ENCODE measurements at places on chromosomes 13 and 19. TPM values are rescaled to one million over a fixed set of nuclear protein-coding genes. Genes with fewer than 3 reads are reported as not detected.

The UTP14C gene
- total RNA-seq = 20.7 TPM

The MIA gene
- not detected for total RNA-seq

The TEX26 gene
- total RNA-seq = not detected

The GAPDHS gene
- not detected for total RNA-seq

The MIER2 gene
- 44.5 TPM for total RNA-seq

- no peak overlapping the region for H3K4me3 ChIP-seq
- no peaks in the 10 kb centered on the region for H3K27me3 ChIP-seq
- no peaks in the 10 kb centered on the region for H3K36me3 ChIP-seq
- no peak overlapping the region for H3K27ac ChIP-seq
- no peak for DNase-seq
These were observed 471.0 kb downstream of the TBC1D4 start for GRCh38 chr13:75010941-75011340.

DNA sequence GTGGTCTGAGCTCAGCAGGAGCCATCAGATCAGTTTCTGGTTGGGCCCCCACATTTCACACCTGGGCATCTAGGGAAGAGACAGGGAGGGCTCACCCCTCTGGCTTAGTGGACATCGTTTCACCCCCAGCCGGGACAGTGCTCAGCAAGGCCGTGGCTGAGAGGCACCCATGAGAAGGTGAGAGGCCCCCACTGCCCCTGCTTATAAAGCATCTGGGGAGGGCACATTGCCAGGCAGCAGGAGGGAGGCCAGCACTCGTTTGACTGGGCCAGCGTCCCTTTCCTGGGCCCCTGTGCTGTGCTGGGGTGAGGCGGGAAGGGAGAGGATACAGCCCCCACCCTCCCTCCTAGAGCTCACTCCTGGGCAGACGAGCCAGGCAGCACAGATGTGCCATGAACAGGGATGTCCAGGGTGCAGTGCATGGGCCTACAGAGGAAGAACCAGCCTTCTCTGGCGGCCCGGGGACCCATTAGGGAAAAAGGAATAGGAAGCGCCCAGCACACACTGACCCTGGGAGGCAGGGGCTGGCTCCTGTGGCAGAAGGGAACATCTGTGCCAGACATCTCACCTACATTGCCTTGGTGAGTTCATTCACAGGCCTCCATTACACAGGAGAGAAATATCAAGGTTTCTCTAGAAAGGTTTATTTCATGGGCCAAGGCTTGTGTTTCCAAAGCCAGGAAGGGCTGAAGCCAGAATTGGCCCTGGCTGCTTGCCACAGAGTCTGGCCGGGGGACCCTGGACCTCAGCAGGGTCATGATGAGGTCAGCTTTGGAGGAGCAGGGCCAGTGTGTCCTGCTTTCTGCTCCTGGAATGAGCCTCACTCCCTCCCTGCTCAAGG lies 7.7 kb downstream of the AP1M1 start:
- no peak overlapping the region for H3K27ac ChIP-seq
- no peak for DNase-seq
- no peaks in the 10 kb centered on the region for H3K27me3 ChIP-seq
- no peaks in the 10 kb centered on the region for H3K4me1 ChIP-seq
- no peak overlapping the region for H3K4me3 ChIP-seq

DNA sequence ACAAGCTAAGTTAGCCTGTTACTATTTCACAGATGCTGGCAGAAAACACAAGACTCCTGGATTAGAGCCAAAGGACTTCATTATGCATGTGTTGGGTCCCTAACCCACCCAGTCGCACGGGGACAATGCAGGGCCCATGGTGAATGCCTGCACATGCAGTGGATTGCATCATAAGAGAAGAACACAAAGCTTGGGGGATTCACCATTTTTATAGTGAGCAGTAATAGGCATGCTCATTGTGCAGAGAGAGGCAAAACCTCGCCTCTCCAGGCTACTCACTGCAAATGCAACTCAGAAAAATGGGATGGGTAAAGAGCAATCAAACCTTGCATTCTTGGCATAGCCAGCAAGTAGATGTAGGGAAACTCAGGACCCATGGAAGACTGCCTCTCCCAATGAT lies 115.8 kb downstream of the DIAPH3 start:
- no peak overlapping the region for H3K4me3 ChIP-seq
- no peak overlapping the region for H3K27ac ChIP-seq
- H3K4me1 ChIP-seq = no peaks in the 10 kb centered on the region
- no peaks in the 10 kb centered on the region for H3K27me3 ChIP-seq
- no peak for DNase-seq

DNA sequence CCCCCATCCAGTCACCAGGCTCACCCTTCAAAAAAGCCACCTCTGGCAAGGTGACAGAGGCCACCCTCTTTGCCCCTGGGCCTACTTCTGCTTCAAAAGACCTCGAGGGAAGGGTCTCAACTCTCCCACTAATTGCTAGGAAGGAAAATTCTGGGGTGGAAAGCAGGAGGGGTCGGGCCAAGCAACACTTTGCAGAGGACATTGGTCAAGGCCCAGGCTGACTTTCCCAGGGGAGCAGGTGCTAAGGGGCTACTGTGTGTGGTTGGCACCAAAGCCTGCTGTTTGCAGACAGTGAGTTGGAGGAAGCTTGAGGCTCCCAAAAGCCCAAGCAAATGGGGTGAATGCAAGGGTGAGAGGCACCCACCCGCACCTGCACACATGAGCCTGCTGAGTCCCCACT lies 28.6 kb upstream of the VSTM2B start:
- no peaks in the 10 kb centered on the region for H3K27me3 ChIP-seq
- H3K36me3 ChIP-seq = no peaks in the 10 kb centered on the region
- peak; percentile 22 for DNase-seq
- no peak overlapping the region for H3K27ac ChIP-seq
- no peak overlapping the region for H3K4me3 ChIP-seq

- no peak for DNase-seq
- no peaks in the 10 kb centered on the region for H3K27me3 ChIP-seq
- no peaks in the 10 kb centered on the region for H3K4me1 ChIP-seq
These were observed 7.8 kb upstream of the IGSF23 start for GRCh38 chr19:44605547-44605946.

- DNase-seq = peak; percentile 33
- no peaks in the 10 kb centered on the region for H3K27me3 ChIP-seq
- no peak overlapping the region for H3K4me3 ChIP-seq
These were observed 2.2 kb downstream of the FFAR1 start for GRCh38 chr19:35349614-35350521.

DNA sequence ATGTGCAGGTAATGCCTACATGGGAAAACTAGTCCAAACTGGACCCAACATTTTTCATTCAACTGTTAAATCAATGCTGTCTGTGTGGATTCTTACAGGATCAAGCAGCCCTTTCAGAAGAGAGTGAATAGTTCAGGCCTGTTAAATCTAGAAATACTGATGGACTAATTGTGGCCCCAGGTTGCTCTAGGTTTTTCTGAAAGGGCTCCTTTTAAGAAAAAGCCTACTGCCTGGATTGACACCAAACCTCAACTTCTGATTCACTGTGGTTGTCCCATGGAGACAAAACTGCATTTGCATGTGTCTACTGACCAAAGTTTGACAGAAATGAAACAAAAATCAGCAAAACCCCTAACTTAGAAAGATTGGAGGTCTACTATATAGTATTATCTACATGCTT lies 437.0 kb downstream of the KLF12 start:
- H3K27me3 ChIP-seq = no peaks in the 10 kb centered on the region
- no peak for DNase-seq
- H3K4me3 ChIP-seq = no peak overlapping the region
- no peaks in the 10 kb centered on the region for H3K36me3 ChIP-seq
- H3K27ac ChIP-seq = no peak overlapping the region

GRCh38 chr19:11047866-11048265 lies 41.4 kb upstream of the LDLR start:
- no peak for DNase-seq
- H3K4me3 ChIP-seq = no peak overlapping the region
- H3K27ac ChIP-seq = no peak overlapping the region
- no peaks in the 10 kb centered on the region for H3K4me1 ChIP-seq

GRCh38 chr19:824885-825284 lies 2.8 kb upstream of the AZU1 start:
- no peak overlapping the region for H3K27ac ChIP-seq
- no peaks in the 10 kb centered on the region for H3K27me3 ChIP-seq
- no peak overlapping the region for H3K4me3 ChIP-seq
- no peaks in the 10 kb centered on the region for H3K4me1 ChIP-seq
- no peaks in the 10 kb centered on the region for H3K36me3 ChIP-seq
- DNase-seq = peak; percentile 38

- no peak overlapping the region for H3K4me3 ChIP-seq
- H3K27me3 ChIP-seq = no peaks in the 10 kb centered on the region
- H3K36me3 ChIP-seq = peaks cover 6% of the 10 kb centered on the region
- DNase-seq = no peak
- no peaks in the 10 kb centered on the region for H3K4me1 ChIP-seq
These were observed 16.7 kb downstream of the GRIK5 start for GRCh38 chr19:42053037-42053935.

- no peaks in the 10 kb centered on the region for H3K27me3 ChIP-seq
- no peak overlapping the region for H3K27ac ChIP-seq
- H3K4me1 ChIP-seq = peaks cover 9% of the 10 kb centered on the region
- no peaks in the 10 kb centered on the region for H3K36me3 ChIP-seq
- no peak for DNase-seq
These were observed 24.6 kb downstream of the XPO4 start for GRCh38 chr13:20877902-20878301.

DNA sequence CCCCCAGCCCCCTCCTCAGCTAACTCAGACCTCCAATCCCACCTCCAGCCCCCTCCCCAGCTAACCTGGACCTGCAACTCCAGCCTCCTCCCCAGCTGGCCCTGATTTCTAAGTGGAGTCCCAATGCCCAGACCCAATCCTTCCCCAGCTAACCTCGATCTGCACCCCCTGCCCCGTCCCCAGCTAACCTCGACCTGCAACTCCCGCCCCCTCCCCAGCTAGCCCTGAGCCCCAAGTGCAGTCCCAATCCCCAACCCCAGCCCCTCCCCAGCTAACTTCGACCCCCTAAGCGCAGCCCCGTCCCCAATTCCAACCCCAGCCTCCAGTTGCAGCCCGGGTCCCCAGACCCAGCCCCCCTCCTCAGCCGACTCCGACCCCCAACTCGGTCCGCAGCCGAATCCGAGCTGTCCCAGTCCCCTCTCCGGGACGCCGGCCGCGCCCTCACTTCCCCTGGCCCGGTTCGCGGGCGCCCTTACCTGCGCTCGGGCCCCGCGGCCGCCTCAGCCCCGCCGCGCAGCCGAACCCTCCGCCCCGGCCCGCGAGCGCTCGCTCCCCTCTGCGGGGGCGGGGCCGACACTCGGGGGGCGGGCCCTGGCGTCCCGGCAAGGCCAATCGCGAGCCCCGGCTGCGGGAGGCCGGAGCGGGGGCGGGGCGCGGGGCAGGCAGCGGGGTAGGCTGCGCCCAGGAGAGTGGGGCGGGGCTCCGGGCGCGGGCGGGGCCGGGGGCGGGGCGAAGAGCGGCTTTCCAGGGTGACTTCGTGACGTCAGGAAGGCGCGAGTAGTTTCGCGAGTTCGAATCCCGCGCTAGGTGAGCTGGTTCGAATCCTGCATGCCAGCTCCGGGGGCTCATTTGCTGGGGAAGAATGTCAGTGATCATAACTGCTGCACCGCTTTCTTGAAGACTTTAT lies at the start of gene GNG7:
TSS of gene GNG7 (minus strand) at position 525 of the 907 bp plus-strand sequence. CDS start 182,006 bp downstream, outside the sequence.
- no peaks in the 10 kb centered on the region for H3K36me3 ChIP-seq
- H3K4me1 ChIP-seq = no peaks in the 10 kb centered on the region
- peak; percentile 98 for DNase-seq
- no peak within 1 kb of the TSS for H3K27ac ChIP-seq
- peak within 1 kb of the TSS; percentile 85 for H3K4me3 ChIP-seq
- H3K27me3 ChIP-seq = peaks cover 22% of the 10 kb centered on the region

- peaks cover 27% of the 10 kb centered on the region for H3K27me3 ChIP-seq
- peaks cover 6% of the 10 kb centered on the region for H3K4me1 ChIP-seq
- no peaks in the 10 kb centered on the region for H3K36me3 ChIP-seq
These were observed 6.7 kb upstream of the PCDH17 start for GRCh38 chr13:57624565-57625435.

GRCh38 chr13:76048675-76049375 lies 412.7 kb downstream of the LMO7 start:
- H3K4me3 ChIP-seq = peak overlapping the region; percentile 54
- no peak overlapping the region for H3K27ac ChIP-seq
- no peak for DNase-seq

DNA sequence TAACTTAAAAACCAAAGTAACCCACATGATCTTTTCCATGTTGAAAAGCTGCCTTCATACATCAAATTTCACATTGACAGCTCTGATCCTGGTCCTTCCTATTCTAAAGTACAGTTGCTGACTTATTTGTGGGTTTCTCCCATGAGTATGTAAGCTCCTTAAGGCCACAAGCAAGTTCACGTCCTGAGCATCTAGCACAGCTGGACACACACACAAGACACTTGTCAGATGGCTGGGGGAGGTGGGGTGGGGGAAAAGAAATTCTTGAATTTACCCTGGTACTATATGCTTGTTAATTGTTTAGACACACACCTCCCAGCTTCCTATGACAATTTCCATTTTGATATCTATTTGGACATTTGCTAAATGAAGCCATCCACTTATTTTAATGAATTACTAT lies 162.8 kb downstream of the ZIC5 start:
- no peaks in the 10 kb centered on the region for H3K36me3 ChIP-seq
- H3K4me3 ChIP-seq = no peak overlapping the region
- no peaks in the 10 kb centered on the region for H3K27me3 ChIP-seq
- no peak overlapping the region for H3K27ac ChIP-seq
- no peaks in the 10 kb centered on the region for H3K4me1 ChIP-seq

DNA sequence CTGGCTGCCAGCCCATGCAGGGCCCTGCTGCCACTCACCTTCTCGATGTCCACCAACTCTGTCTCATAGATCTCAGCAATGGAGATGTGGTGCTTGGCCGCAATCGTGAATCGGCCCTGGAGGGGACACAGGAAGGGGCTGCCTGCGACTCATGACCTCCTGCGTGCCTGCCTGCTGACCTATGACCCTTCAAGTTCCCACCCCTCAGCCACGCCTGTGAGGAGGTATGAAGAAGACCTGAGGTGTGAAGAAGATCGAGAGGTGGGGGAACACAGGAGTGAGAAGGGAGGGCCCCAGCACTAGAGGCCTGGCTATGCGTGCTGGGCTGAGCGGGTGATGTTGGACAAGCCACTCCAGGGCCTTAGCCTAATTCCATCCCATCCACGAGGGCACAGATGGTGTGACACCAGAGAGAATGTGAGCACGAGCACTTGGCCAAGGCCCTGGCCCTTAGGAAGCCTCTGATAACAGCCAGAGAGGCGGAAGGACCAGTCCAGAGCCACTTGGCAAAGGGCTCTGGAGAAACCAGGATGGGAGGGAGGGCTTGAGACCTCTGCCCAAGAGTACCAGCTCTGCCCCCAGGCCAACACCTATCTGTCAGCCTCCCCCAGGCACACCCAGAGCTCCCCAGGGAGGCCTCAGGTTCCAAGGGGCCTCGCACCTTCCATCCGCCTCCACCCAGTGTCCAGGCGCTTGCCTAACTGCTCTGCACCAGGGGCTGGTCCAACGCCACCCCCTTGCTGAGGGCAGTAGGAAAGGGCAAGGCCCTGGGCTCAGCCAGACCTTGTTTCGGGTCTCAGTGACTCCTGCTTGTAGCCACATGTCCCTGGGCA lies 9.6 kb upstream of the KPTN start:
- no peak overlapping the region for H3K4me3 ChIP-seq
- H3K36me3 ChIP-seq = peaks cover 22% of the 10 kb centered on the region
- H3K27me3 ChIP-seq = no peaks in the 10 kb centered on the region
- no peak overlapping the region for H3K27ac ChIP-seq

DNA sequence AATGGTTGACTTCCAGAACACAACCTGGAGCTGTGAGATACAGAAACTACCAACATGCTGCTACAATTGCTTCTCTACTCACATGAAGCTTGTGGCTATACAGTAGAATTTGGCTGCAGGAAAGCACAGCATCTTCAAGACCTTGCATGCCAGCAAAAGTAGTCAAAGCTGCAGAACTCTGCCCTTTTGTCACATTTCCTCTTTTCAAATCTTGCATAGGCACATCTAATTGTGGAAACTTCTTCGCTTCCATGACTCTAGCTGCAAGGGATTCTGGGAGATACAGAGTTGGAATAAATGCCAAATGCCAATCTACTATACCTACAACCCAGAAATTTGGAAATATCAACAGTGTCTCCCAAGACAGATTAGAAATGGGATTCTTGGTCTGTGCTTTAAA lies 462.2 kb downstream of the FOXO1 start:
- peaks cover 3% of the 10 kb centered on the region for H3K4me1 ChIP-seq
- H3K36me3 ChIP-seq = no peaks in the 10 kb centered on the region
- no peak for DNase-seq

Data from endodermal cell (in vitro differentiated cells).